ENCODE measurements at places on chromosomes 4 and X. TPM values are rescaled to one million over a fixed set of nuclear protein-coding genes. Genes with fewer than 3 reads are reported as not detected.

Gene PTCHD1
- 1.9 TPM for total RNA-seq

Gene STAP1
- total RNA-seq, result not detected

Gene GAGE1
- not detected for total RNA-seq

Gene NAP1L2
- 0.87 TPM for total RNA-seq

- peaks cover 5% of the 10 kb centered on the region for H3K27me3 ChIP-seq
- no peaks in the 10 kb centered on the region for H3K36me3 ChIP-seq
- no peaks in the 10 kb centered on the region for H3K4me1 ChIP-seq
- H3K4me3 ChIP-seq, result no peak overlapping the region
- no peak overlapping the region for H3K27ac ChIP-seq
These were observed 308.6 kb downstream of the FAM47B start for GRCh38 chrX:35251226-35251625.

- no peak overlapping the region for H3K4me3 ChIP-seq
- H3K36me3 ChIP-seq, result no peaks in the 10 kb centered on the region
- no peaks in the 10 kb centered on the region for H3K27me3 ChIP-seq
These were observed 133.1 kb downstream of the AKAP4 start for GRCh38 chrX:50067435-50068284.

- no peaks in the 10 kb centered on the region for H3K4me1 ChIP-seq
- no peak overlapping the region for H3K4me3 ChIP-seq
- H3K27me3 ChIP-seq, result peaks cover 29% of the 10 kb centered on the region
- DNase-seq, result no peak
These were observed 9.0 kb downstream of the JCHAIN start for GRCh38 chr4:70657326-70657725.

DNA sequence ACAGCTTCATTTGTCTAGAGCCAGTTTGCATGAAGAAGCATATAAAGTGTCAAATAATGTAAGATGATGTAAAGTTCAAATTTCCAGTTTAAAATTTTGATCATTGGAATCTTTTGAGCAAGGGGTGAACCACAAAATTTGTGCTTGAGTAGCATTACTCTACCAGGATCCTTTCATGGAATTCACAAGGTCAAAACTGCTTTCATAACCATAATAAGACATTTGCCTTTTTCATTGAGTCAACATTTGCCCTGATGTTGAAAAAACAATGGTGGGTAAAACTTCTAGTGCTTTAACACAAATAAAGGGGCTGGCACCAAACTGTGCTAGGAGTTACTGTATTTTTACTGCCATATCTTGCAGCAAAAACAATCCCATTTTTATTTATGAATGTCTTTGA, 142.2 kb downstream of the GLRA3 start:
- no peaks in the 10 kb centered on the region for H3K27me3 ChIP-seq
- H3K36me3 ChIP-seq, result peaks cover 2% of the 10 kb centered on the region
- H3K4me3 ChIP-seq, result no peak overlapping the region
- DNase-seq, result no peak
- no peaks in the 10 kb centered on the region for H3K4me1 ChIP-seq

- H3K4me3 ChIP-seq, result no peak overlapping the region
- no peaks in the 10 kb centered on the region for H3K36me3 ChIP-seq
- peaks cover 17% of the 10 kb centered on the region for H3K4me1 ChIP-seq
These were observed 320.0 kb downstream of the ADGRL3 start for GRCh38 chr4:61520166-61520565.

DNA sequence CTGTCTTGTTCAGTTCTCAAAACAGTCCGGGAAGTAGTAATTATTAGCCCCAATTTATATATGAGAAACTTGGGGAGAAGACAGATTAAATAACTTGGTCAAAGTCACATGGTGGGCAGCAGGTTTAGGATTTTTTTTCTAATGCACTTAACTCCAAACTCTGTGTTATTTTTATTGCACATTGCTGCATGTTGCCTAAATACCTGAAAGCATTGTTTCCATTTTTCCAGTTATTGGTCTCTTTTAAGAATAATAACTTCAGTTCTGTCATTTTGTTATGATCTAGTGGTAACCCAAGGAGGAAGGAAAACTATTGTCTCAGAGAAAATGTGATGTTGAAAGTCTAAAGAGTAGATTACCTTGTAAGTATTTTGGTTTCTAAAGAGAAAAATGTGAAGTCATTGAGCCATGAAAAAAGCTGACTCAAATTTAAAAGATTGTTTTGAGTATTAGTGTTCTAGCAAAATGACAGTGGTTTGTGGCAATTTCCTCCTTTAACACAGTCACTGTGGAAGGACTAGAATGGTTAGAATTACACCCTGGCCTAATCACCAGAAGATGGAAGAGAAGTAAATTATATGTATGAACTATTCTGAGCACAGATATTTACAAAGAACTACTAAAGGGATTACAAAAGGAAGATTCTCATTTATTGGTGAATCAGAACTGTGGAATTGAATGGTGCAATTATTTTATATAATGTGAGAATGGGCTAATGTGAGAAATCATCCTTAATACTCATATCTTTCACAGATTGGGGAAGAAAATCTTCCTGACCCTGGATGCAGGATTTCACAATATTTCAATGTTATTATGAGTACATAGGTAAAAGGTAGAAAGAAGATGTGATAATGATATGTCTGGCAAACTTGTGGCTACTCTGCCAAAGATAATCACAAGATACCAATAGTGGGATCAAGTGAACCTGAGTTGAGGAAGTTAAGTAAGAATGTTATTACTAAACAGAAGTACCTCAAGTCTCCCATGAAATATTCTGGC, 21.7 kb upstream of the CXCL8 start:
- H3K4me1 ChIP-seq, result peaks cover 18% of the 10 kb centered on the region
- no peaks in the 10 kb centered on the region for H3K36me3 ChIP-seq
- DNase-seq, result no peak
- H3K27ac ChIP-seq, result peak overlapping the region; percentile 60
- no peaks in the 10 kb centered on the region for H3K27me3 ChIP-seq
- no peak overlapping the region for H3K4me3 ChIP-seq

Gene KCND1
- total RNA-seq, result 1.6 TPM

GRCh38 chr4:64935469-64936001, 526.3 kb upstream of the TECRL start:
- H3K36me3 ChIP-seq, result no peaks in the 10 kb centered on the region
- H3K4me1 ChIP-seq, result peaks cover under 1% of the 10 kb centered on the region
- peaks cover 6% of the 10 kb centered on the region for H3K27me3 ChIP-seq

Gene DKK2
- total RNA-seq, result 107 TPM

- H3K27me3 ChIP-seq, result no peaks in the 10 kb centered on the region
- no peak for DNase-seq
- H3K36me3 ChIP-seq, result no peaks in the 10 kb centered on the region
- peaks cover 15% of the 10 kb centered on the region for H3K4me1 ChIP-seq
- no peak overlapping the region for H3K4me3 ChIP-seq
- H3K27ac ChIP-seq, result no peak overlapping the region
These were observed 48.8 kb downstream of the C4orf33 start for GRCh38 chr4:129144755-129145206.

DNA sequence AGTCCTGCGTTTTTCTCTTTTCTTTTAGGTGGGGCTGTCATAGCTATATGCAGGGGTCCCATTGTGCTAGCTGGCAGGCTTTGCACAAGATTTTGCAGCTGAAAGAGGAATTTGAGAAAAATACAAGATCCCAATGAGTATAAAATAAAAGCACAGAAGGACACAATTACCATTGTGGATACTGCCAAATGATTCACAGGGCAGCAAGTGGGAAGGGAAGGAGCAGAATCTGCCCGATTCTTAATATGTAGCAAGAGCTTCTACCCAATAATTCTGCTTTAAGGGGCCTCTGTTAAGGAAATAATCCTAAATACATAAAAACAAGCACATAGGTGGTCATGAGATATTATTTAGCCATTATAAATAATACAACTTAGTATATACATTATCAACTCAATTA, 25.9 kb upstream of the ING2 start:
- H3K27me3 ChIP-seq, result peaks cover 2% of the 10 kb centered on the region
- no peak overlapping the region for H3K4me3 ChIP-seq
- no peaks in the 10 kb centered on the region for H3K4me1 ChIP-seq
- no peak overlapping the region for H3K27ac ChIP-seq
- DNase-seq, result no peak

Gene CT55
- not detected for total RNA-seq

- H3K4me3 ChIP-seq, result no peak overlapping the region
- H3K27me3 ChIP-seq, result no peaks in the 10 kb centered on the region
- no peaks in the 10 kb centered on the region for H3K36me3 ChIP-seq
These were observed 153.4 kb upstream of the ARSJ start for GRCh38 chr4:114132830-114133229.

Gene SGMS2
- total RNA-seq, result 71.5 TPM

Gene S100P
- total RNA-seq, result 0.95 TPM

DNA sequence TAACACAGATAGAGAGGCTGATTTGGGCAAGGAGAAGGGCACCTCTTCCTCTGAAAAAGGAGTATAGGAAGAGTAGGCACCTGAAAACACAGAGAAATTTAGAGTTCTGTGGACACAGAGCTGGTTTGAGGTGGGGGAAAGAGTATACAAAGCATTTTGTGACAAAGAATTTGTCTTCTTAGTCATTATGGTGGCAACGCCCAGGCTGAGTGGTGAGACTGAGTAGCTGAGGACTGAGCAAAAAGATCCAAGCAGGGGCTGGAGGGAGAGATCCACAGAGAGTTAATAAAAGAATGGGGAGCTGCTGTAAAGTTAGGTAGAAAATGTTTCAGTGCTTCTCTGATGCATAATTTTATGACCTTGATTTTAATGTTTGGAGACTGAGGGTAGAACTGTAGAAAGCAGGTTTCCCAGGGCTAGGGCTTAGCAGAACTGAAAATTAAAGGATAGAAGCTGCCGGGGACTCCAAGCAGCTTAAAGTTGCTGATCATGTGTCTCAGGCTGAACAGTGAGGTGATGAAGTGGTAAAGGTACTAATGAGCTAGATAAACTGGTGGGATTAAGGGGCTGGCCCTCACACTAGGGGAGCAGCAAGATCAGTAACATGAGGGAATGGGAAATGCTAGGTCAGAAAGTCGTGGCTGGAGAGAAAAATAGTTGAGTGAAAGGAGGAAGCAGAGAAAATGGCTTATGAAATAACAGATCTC, 118.9 kb downstream of the CEP44 start:
- no peak overlapping the region for H3K27ac ChIP-seq
- no peak overlapping the region for H3K4me3 ChIP-seq
- no peaks in the 10 kb centered on the region for H3K36me3 ChIP-seq
- peaks cover 3% of the 10 kb centered on the region for H3K4me1 ChIP-seq

- H3K4me1 ChIP-seq, result no peaks in the 10 kb centered on the region
- DNase-seq, result no peak
- H3K27me3 ChIP-seq, result no peaks in the 10 kb centered on the region
- no peak overlapping the region for H3K4me3 ChIP-seq
- H3K36me3 ChIP-seq, result no peaks in the 10 kb centered on the region
- no peak overlapping the region for H3K27ac ChIP-seq
These were observed 95.7 kb downstream of the PWWP3B start for GRCh38 chrX:106263817-106264216.

GRCh38 chrX:19840899-19841648, 46.3 kb downstream of the SH3KBP1 start:
- DNase-seq, result no peak
- H3K27ac ChIP-seq, result no peak overlapping the region
- peaks cover 3% of the 10 kb centered on the region for H3K4me1 ChIP-seq
- no peak overlapping the region for H3K4me3 ChIP-seq

Gene CSAG1
- not detected for total RNA-seq

GRCh38 chr4:88360256-88360655, 18.4 kb upstream of the HERC6 start:
- no peak overlapping the region for H3K4me3 ChIP-seq
- no peaks in the 10 kb centered on the region for H3K36me3 ChIP-seq
- no peaks in the 10 kb centered on the region for H3K27me3 ChIP-seq
- DNase-seq, result no peak

DNA sequence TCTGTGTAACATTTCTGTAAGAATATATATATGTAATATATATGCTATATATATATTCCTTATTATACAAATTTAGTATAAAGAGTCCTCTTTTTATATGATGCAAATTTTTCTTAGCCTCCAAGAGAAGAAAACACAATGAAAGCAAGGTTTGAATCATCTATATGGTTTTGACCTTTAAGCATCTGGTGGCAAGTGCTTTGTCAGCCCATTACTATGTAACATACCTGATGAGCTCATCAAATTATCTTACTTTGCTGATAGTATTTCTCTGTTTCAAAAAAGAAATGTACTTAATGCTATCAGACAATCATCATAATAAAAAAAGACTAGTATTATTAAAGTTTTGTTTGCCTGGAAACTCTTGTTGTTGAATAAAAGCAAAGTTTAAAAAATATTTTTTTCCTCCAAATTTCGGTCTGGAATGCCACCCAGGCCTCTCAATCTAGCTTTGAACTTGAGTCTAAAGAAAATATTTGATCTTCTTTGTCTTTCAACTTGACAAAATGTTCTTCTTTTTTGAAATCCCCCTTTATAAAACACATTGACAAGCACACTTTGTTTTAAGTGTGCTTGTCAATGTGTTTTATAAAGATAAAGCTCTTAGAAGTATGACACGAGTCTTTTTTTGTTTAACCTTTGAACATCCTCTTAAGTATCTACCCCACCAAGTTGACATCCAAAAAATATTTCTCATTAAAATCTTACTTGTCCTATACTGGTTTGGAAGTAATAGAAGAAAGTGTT, 26.2 kb downstream of the ZNF330 start:
- H3K27ac ChIP-seq, result no peak overlapping the region
- no peak for DNase-seq
- H3K4me3 ChIP-seq, result no peak overlapping the region
- no peaks in the 10 kb centered on the region for H3K36me3 ChIP-seq

Gene LRP2BP
- total RNA-seq, result 0.49 TPM

Gene VCX2
- not detected for total RNA-seq

Gene USP51
- total RNA-seq, result 1.1 TPM

GRCh38 chr4:36551697-36552214, 270.3 kb downstream of the DTHD1 start:
- no peaks in the 10 kb centered on the region for H3K36me3 ChIP-seq
- H3K27me3 ChIP-seq, result no peaks in the 10 kb centered on the region
- H3K4me3 ChIP-seq, result no peak overlapping the region
- no peaks in the 10 kb centered on the region for H3K4me1 ChIP-seq
- no peak overlapping the region for H3K27ac ChIP-seq
- no peak for DNase-seq

Gene HSFX4
- not detected for total RNA-seq

Gene CT45A9
- not detected for total RNA-seq

- no peaks in the 10 kb centered on the region for H3K36me3 ChIP-seq
- peaks cover 3% of the 10 kb centered on the region for H3K27me3 ChIP-seq
- no peak overlapping the region for H3K4me3 ChIP-seq
- no peak for DNase-seq
- no peak overlapping the region for H3K27ac ChIP-seq
- H3K4me1 ChIP-seq, result no peaks in the 10 kb centered on the region
These were observed 44.3 kb upstream of the ARHGAP24 start for GRCh38 chr4:85430697-85431096.

DNA sequence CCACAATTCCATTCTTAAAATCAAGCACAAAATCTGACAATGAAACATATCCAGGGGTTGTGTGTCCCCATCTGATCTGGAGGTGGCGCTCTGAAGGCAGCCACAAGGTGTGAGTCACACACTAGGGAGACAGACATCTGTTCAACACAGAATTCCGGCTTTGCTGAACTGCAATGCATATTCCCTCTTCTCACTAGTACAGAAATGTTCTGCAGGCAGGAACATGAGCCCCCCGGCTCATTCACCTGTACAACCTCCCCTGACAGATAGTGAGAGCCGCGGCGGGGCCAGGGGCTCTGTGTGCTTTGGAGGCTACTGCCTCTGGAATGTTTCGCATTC, 41.9 kb downstream of the WDR1 start:
- H3K27ac ChIP-seq, result peak overlapping the region; percentile 51
- H3K4me1 ChIP-seq, result peaks cover 9% of the 10 kb centered on the region
- H3K36me3 ChIP-seq, result peaks cover 47% of the 10 kb centered on the region
- H3K4me3 ChIP-seq, result no peak overlapping the region
- DNase-seq, result no peak
